ENCODE measurements at places on chromosomes 16 and 17. TPM values are rescaled to one million over a fixed set of nuclear protein-coding genes. Genes with fewer than 3 reads are reported as not detected.

DNA sequence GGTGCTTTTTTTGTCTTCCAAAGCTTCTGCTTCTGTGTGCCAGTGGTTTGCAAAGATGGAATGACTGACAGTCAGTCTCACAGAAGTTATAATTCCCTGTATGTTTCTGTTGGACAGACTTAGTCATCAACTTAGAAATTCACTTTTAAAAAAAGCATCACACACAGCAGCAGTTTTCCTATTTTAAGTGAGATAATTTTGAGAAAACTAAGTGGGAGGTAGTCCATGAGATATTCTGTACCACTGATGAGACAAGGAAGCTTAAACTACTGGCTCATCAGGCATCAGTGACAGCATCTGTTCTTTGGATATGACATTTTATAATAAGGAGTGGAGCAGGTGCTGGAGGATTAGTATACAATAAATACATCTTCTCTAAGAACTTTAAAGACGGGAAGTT is 20.0 kb downstream of the CNP start:
- no peak for DNase-seq

- no peak for DNase-seq
Measured at GRCh38 chr17:76997981-76998531, 129.9 kb downstream of the MGAT5B start.

DNA sequence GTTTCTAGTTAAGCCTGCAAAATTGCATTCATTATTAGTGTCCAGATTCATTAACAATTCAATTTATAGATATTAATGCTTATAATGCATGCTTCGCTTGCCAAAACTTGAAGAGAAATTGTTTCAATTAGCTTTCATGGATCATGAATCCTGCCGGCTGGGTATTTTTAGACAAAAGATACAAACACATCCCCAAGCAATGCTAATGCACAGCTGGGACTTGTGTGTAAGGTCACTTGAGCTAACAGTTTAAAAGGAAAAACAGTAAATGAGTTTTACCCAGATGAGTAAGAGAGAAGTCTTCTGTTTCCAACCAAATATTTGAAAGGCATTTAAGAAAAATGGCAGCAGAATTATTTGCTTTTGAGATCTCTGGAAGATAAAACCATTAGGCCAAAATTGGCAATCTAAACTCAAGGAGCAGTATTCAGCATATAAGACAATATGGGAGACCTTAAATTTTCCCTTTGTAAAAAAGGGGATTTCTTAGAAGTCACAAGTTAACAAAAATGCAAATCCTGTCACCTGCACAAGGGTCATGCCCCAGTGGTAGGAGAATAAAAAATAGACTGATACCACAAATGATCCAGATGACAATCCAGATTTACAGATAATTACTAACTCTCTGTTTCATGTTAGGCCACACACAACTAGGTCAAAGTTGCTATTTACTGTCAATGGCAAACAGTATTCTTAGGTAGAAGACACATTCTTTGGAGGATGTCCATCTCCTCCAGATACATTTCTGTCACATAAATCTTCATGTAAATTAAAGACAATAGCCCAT is 418.4 kb upstream of the PMFBP1 start:
- no peak for DNase-seq

DNA sequence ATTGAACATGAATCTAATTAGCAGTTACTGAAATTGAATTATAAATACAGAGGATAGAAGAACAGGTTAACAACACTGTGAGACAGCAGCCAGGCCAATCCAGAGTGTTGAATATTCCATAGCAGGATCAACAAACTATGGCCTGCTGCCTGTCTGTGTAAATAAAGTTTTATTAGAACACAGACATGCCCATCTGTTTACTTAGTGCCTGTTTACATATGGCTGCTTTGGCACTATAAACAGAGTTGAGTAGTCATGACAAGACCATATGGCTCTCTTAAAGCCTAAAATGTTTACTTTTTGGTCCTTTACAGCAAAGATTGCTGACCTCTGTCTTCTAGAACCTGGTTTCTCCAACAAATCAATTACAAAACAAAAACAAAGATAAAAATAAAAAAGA is 115.4 kb upstream of the CDC42EP4 start:
- no peak for DNase-seq

DNA sequence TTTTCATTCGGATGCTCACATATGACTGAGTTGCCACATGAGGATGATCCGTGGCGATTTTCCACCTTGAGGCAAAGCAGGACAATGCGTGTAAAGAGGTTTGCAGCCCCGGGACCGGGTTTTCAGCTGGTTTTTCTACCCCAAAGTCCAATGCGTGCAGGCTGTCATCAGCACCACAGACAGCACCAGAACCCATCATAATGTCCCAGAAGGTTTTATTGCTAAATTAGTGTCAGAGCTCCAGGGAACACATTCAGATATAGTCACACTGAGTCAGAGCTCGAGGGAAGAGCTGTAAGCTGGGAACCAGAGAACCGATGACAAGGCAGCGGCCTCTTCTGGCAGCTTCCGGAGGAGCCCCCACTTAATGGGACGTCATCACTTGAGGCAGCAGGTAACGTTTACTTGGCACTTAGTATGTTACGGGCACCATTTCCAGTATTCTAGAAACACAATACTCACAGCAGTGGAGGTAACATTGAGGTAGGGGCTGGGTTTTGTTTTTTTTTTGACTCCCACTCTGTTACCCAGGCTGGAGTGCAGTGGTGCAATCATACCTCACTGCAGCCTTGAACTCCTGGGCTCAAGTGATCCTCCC is 8.9 kb upstream of the NAGPA start:
- no peak for DNase-seq

GRCh38 chr16:85250147-85250463 is 137.8 kb upstream of the CIBAR2 start:
- no peak for DNase-seq

DNA sequence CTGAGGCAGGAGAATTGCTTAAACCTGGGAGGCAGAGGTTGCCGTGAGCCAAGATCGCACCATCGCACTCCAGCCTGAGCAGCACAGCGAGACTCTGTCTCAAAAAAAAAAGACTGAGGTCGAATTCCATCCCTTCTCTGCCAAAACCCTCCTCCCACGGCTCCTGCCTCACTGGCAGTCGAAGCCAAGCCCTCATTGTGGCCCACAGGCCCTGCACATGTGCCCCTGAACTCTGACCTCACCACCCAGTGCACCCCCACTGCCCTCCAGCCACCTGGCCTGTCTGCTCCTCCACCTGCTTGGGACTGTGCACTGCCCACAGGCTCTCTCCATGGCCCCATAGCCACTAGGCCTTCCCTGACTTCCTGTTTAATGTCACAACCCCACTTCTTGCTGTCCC is 7.0 kb downstream of the MYO15A start:
- no peak for DNase-seq

GRCh38 chr16:77789085-77790008 is 983 bp downstream of the VAT1L start:
- no peak for DNase-seq

GRCh38 chr17:80824549-80825470 is 166.8 kb upstream of the CHMP6 start:
- DNase-seq: no peak

GRCh38 chr17:39547713-39548478 is 59.8 kb downstream of the NEUROD2 start:
- no peak for DNase-seq

GRCh38 chr16:85729452-85730185 is 21.3 kb downstream of the C16orf74 start:
- no peak for DNase-seq

DNA sequence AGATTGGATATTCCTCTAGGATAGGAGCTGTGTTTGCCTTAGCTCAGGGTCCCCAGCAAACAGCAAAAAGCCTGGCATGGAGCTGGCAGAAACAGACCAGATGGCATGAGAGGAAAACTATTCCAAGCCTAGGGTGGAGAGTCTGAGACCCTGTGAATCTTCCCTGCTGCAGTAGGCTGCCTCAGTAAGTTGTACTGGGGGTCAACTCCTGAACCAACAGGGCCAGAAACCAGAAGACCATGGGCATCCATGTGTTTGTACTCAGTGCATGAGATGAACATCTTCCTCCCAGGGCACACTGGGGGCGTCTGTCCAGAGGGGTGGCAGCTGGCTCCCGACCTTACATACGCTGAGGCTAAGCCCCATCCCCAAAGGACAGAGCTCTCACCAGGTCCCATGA is 214.4 kb downstream of the C16orf78 start:
- DNase-seq: no peak

GRCh38 chr17:4134721-4135120 is 8.1 kb downstream of the ZZEF1 start:
- DNase-seq: no peak

GRCh38 chr16:81798311-81799137 is 19.4 kb downstream of the PLCG2 start:
- no peak for DNase-seq

GRCh38 chr17:10059684-10060211 is 138.7 kb downstream of the GAS7 start:
- DNase-seq: no peak

- no peak for DNase-seq
Measured at GRCh38 chr17:33753452-33753851, 460.4 kb upstream of the ASIC2 start.

GRCh38 chr17:40475234-40475908 is 26.1 kb downstream of the TNS4 start:
- DNase-seq: no peak

- no peak for DNase-seq
Measured at GRCh38 chr16:55036371-55036821, 105.7 kb downstream of the IRX5 start.

The MFAP4 gene
- not detected for total RNA-seq

The PROCA1 gene
- not detected for total RNA-seq

The SEPTIN12 gene
- not detected for total RNA-seq

The SLC6A4 gene
- 2.5 TPM for total RNA-seq

The TEX19 gene
- not detected for total RNA-seq

The TRPV3 gene
- 0.06 TPM for total RNA-seq
